Stimulated activated CD4-positive, alpha-beta T cell treated with anti-CD3 and anti-CD28 coated beads, Interleukin-4, amount 100 ng/mL, for 24 hours (primary cell): ENCODE measurements at places on chromosomes 4 and X.

DNA sequence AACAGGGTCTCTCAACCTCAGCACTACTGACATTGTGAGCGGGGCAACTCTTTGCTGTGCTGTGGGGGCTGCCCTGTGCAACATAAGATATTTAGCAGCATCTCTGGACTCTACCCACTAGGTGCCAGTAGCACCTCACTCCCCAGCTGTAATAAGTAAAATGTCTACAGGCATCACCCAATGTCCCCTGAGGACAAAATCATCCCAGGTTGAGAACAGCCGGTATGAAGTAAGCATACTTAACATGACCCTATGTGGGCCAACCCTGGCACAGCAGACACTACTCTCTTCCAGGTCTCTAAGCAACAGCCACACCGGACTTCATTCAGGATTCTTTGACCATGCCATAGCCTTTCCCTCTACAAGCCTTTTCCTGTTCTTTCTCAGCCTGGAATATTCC is 10.5 kb upstream of the MGST2 start:
- no peak for DNase-seq

DNA sequence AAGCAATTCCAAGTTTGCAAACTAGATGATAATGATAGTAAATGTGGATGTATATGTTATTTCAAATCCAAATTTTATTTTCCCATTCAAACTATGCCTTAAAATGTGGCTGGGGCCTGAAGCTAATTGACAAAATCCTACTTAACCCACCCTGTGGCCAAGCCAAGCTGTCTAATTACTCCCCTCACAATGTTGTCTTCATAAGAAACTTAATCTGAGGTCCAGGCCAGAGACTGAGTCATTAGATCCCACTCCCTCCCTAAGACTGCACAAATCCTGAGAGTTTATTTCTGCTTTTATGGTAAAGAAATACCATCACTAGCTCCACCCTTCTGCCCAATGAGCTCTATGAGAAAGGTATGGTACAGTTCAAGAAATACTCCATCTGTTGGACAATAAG is 16.6 kb downstream of the SMPX start:
- no peak for DNase-seq

DNA sequence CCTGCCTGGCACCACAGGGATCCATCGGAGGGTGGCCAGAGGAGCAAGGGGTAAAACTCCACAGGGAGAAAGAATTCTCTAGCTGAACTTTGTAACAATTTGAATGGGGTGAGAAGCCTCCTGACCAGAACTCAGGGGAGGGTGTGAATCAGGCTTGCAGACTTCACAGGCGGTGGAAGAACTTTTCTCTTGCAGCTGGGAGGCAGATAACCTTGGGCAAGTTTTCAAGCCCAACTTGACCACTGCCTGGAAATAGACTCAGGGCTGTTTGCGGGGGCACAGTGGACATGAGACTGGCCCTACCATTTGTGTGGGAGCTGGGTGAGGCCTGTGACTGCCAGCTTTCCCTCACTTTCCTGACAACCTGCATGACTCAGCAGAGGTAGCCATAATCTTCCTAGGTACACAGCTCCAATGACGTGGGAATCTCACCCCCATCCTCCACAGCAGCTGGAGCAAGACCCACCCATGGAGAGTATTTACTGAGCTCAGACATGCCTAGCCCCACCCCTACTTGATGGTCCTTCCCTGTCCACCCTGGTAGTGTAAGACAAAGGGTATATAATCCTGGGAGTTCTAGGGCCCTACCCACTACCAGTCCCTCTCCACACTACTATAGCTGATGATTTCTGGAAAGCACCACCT is 210.0 kb upstream of the AGTR2 start:
- DNase-seq, result no peak

DNA sequence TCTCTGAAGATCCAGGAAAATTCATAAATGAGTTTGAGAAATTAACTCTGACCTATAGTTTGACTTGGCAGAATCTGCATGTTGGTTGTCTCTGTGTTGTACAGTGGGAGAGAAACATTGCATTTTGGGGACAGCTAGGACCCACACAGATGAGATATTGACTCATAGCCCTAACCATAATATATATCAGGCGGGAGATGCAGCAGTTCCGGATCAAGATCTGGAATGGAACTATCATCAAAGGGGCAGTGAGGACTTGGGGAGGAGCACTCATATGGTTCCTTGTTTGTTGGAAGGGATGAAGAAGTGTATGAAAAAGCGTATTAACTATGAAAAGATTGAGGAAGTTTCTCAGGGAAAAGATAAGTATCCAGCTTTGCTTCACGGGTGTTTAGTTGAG is 14.0 kb downstream of the CXCL2 start:
- DNase-seq, result no peak

DNA sequence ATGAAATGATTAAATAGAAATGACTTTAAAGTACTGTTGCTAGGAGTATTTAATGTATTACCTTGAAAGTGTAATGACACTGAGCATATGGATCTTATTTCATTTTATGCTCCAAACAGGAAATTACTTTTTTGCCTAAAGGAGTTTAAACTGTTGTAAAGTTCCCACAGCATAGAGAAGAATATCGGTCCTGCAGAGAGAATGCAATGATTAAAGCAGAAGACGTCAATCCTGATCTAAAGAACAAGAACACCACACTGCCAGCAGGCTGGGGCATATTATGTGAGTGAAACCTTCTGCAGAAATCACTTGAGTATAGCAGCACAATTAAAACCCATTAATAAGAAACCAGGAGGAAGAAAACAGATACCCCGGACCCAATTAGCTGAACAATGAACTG is 72.8 kb upstream of the CAMK2D start:
- DNase-seq, result no peak
